ENCODE measurements at places on chromosomes 7 and 10. TPM values are rescaled to one million over a fixed set of nuclear protein-coding genes. Genes with fewer than 3 reads are reported as not detected.

The OR2A12 gene
- not detected for total RNA-seq

The PON1 gene
- total RNA-seq, result not detected

The C10orf95 gene
- total RNA-seq, result 0.37 TPM

GRCh38 chr10:67668448-67668847 lies 27.5 kb downstream of the CTNNA3 start:
- no peak for DNase-seq

DNA sequence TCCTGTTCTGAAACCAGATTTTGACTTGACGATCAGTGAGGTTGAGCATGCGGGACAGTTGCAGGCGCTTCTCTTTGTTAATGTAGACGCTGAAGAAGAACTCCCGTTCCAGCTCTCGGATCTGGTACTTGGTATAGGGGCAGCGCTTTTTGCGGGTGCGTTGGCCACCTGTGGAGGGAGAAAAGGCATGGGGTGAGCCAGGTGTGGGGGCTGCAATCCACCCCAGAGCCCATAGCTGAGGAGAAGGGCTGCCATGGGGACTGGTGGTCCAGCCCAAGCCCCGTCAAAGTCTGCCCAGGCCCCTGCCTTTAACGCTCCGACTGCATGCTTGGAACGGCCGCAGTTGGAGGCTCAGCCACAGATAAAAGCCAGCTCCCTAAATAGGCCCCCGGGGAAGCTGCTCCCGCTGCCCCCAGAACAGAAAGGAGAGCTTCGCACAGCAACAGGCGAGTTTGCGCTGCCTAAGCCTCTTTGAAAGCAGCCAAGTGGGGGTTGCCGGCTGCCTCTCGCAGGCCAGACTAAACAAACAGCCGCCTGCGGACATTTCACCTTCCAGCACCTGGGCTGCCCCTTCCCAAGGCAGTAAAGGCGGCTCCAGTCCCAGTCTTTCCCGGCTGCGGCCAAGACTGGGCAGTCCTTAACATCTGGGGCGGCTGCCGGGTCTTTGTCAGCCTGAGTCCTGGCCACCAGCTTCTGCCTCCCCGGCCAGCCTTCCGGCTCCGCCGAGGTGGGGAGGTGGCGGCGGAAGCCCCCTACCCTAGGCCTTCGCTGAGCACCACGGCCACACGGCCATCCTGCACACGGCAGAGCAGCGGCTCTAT lies 2.0 kb downstream of the HOXA11 start:
- DNase-seq, result no peak

- no peak for DNase-seq
Observed at GRCh38 chr10:133032976-133033741, 54.6 kb upstream of the ADGRA1 start.

DNA sequence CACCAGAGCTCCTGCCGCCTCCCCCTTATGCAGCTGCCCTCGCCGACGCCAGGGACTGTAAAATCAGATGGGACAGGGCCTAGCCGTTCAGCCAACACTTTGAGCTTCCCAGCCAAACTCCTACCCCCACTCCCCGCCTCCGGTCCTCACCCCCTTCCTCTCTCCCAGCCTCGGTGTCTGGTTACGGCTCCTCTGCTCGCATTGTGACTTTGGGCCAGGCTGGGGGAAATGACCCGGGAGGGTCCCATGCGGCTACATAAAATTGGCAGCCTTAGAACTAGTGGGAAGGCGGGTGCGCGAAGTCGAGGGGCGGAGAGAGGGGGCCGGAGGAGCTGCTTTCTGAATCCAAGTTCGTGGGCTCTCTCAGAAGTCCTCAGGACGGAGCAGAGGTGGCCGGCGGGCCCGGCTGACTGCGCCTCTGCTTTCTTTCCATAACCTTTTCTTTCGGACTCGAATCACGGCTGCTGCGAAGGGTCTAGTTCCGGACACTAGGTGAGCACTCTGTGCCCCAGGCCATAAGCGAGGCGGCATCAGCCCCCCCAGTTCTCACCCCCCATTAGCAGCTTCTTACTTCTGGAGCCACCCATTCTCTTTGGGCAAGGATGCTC lies at the start of gene KAZALD1:
TSS of gene KAZALD1 (plus strand) at position 366 of the 608 bp plus-strand sequence. CDS start 604 bp downstream, outside the sequence.
- DNase-seq, result no peak

DNA sequence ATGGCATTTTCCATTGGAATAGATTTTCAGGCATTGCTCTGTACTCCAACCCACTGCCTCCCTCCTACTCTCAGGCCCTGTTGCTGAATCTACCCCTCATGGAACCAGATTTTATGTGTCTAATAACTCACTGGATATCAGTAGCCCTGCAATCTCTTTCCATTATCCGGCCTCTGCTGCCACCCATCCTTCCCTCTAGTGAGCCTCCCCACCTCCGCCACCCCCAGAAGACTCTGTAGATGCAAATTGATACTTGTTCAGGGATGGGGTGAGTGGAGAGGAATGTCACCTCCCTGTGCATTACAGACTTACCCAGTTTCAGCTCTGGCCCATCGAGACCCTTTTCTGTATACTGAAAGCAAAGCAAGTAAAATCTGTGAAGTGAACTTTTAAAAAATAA lies 52.3 kb upstream of the PHYHIPL start:
- DNase-seq, result no peak
